Activated CD8-positive, alpha-beta memory T cell treated with anti-CD3 and anti-CD28 coated beads for 1 hour (primary cell): ENCODE measurements at places on chromosomes 2 and 18.

DNA sequence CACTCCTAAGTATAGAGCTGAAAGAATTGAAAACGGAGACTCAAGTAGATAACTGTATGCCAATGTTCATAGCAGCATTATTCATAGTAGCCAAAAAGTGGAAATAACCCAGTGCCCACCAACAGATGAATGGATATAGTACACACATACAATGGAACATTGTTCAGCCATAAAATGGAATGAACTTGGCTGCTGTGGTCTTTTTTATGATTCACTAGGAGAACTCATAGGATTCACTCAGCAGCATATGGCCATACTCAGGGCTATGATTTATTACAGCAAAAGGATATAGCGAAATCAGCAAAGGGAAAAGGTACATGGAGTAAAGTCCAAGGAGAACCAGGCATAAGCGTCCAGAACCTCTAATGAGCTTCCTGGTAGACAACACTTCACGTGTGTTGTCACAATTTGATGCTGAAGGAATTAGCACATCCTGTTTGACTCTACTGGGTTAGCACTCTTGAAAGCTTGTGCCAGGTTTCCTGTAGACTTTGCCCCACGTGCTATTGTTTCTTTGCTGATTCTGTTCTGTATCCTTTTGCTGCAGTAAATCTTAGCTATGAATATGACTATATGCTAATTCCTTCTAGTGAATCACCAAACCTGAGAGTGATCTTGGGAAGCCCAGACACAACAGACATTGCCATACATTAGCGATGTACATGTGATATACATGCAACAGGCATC is 15.7 kb downstream of the SPC25 start:
- DNase-seq = no peak

GRCh38 chr2:100813527-100813926 is 6.4 kb upstream of the NPAS2 start:
- DNase-seq = no peak

GRCh38 chr2:231568098-231568784 is 24.4 kb upstream of the TEX44 start:
- no peak for DNase-seq

DNA sequence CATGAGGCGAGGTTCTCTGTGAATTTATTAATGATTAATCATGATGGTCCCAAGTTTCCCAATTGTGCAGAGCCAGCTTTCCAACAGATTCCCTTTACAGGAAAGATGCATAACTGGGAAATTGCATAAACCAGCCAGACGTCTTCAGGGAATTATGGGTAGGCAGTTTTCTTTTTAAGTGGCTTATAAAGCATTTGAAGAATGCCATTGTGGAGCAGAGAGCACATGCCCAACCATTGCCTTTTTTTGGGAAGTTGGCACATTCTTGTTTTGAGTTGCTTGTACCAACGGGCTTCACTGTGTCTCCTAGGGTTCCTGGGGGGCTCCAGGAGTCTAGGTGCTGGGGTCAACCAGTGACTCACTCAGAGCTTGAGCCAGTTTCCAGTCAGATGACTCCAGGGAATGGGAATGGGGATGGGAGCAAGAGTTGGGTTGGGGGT is 231.7 kb upstream of the FOSL2 start:
- DNase-seq = no peak

GRCh38 chr2:157830696-157831570 is 45.2 kb downstream of the ACVR1 start:
- DNase-seq = no peak

GRCh38 chr18:68596016-68596415 is 118.9 kb downstream of the TMX3 start:
- no peak for DNase-seq

DNA sequence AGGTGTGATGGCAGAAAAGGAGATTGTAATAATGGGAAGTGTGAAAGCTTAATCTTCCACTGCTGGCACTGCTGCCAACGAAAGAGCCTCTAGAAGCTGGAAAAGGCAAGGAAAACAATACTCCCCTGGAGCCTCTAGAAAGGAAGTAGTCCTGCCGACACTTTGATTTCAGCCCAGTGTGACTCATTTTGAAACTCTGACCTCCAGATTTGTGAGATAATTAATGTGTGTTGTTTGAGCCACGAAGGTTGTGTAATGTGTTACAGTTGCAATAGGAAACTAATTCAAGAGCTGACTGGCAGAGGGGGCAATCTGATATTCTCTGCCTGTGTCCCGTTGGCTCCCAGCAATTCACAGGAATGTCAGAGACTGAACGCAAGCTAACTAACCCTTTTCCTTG is 219.2 kb upstream of the UBE2E3 start:
- DNase-seq = no peak
